ENCODE measurements at places on chromosomes 3 and 15.
A peak's percentile ranks its signal among the peaks of the same experiment; 100 is the strongest.

DNA sequence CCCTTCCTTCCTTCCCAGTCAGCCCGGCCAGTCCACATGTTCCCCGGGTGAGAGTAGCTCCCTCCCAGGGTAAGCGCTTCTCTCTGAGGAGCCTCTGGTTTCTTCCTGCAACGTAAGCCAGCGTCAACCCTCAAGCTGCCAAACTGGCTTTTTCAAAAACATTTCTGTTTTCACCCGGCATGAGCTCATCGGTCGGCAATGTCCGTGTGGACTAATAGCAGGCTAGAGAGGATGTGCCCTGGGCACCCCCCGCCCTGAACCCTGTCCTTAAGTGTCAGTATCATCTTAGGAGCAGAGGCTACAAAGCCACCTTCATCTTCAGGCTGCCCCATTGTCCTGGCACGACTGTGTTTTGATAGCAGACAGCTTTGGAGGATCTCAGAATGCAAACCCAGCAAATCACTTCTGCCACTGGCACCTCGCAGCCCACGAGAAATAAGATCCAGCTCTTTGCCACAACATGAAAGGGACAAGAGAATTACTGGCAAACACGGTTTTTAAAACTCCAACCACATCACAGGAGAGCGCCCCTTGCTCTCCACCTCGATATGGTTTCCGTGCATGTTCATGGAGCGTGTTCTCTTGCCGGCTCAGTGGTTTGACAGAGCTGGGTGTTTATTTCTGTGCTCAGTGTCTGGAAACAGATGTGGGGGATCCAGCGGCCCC is 9.9 kb downstream of the ALDH1A3 start:
- peak; percentile 73 for DNase-seq

DNA sequence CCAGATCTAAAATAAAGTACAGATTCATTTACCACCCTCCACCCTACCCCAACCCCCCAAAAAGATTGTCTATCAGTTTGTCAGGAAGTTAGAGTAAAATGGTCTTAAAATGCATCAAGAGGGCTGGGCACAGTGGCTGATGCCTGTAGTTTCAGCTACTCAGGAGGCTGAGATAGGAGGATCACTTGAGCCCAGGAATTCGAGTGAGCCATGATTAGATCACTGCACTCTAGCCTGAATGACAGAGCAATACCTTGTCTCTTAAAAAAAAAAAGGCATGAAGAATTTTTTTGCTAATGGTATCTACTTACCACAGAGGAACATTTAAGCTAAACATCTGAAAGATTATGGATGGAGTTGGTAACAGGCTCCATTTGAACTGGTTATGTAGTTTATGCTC is 71.0 kb downstream of the RBM6 start:
- no peak for DNase-seq

DNA sequence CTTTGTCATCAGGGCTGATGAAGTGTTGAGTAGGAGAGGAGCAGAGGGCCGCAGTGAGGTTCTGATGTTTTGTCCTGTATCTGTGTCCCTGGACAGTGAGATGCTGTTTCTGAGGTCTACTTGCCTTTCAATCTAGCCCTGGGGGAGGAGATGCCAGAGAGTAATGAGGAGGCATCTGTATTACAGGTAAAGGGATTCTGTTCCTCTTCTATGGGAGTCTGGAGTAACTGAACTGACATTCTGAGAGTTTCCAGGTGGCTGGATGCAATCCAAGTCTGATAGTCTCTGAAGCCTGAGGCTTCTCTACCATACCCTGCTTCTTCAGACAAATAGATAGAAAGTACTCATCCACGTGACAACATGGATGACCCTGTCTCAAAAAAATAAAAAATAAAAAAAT is 60.9 kb downstream of the IL12A start:
- DNase-seq, result no peak

DNA sequence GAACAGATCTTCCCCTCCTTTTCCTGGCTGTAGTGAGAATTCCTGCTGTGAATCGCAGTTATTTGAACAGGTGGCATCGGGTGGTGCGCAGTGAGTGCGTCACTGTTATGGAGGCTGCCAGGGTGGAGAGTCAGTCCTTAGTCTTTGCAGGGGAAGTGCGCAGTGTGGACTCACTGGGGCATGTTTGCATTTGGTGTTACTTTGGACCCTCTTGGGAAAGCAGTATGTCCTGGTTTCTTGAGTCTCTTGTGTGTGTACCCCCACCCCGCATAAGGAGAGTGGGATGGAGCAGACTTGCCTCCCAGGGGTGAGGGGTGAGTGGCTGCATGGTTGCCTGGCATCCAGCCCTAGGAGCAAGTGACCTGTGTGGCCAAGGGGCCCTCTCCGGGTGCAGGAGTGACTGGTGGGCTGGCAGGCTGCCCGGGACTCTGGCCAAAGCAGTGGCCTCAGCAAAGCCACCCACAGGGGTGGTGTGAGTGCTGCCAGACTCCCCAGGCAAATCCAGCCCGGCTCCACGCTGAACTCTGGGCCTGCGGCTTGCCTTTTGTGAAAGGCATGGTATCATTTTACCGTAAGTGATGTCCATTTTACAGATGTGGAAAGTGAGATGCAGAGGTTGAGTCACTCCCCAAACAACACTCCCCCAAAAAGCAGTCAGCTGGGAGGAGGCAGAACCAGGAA is 46.4 kb downstream of the DNASE1L3 start:
- peak; percentile 98 for DNase-seq

DNA sequence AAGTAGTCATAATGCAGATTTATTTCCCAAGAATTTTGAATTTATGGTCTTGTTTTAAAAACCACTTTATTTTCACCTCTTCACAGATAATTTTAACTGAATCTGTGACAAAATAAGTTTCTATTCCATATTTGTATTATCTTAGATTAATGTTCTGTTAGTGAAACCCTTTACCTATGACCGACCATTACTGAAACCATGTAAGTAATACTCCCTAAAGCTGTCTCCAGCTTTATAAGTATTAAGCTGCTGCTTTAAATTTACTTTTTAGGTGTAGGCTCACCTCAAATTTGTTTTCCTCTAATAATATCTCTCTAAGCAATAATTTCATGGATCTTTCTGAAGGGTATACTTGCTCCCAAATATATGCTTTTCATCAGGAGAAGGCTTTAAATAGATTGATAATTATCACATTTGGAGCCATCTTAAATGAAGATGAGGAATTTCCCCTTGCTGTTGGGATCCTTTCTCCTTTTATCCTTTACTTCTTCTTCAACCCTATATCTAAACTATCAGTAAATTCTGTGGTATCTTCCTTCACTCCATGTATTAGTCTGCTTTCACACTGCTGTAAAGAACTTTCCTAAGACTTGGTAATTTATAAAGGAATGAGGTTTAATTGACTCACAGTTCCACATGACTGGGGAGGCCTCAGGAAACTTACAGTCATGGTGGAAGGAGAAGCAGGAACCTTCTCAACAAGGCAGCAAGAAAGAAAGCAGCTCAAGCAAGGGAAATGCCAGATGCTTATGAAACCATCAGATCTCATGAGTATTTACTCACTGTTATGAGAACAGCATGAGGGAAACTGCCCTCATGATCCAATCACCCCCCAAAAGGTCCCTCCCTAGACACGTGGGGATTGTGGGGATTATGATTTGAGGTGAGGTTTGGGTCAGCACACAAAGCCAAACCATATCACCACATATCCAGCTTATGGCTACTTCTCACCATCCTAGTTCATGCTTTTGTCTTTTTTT is 92.3 kb upstream of the P2RY1 start:
- DNase-seq, result no peak

- DNase-seq, result no peak
These were observed 66.4 kb upstream of the TJP1 start for GRCh38 chr15:29888646-29889045.

- no peak for DNase-seq
These were observed 13.3 kb downstream of the ZNF592 start for GRCh38 chr15:84761607-84762131.

DNA sequence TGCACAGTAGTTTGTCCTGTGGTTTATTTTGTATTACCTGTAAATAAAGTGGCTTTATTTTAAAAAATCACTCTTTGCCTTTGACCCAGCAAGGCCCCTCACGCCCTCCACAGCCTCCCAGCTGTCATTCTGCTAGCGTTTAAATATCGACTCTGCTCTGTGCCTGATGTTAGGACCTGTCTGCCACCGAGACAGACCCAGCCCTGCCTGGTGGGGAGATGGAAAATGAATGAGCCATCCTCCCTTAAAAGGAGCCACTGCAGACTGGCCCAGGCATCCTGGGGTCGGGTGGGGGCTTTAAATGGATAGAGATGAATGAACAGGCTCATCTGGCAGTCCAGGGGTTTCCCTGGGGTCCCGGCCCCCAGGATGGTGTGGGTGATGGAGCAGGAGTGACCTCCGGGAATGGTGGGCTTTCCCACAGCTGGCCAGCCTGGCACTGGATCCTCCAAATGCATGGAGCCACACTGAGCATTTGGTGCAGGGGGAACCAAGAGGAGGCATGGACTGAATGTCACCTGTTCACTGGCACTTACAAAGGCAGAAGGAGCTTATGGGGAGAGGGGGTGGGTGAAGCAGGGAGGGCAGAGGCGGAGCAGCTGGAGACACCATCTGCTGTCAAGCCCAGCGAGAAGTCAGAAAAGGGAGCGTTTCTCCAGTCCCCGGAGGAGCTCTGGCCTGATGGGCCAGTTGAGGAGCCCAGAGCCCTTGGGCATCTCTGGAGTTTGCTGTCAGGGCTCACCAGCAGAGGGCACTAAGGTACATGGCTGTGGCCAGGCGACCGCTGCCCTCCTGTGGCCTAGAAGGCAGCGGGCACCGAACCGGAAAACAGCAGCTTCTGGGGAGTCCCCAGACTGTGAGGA is 11.9 kb downstream of the GRM2 start:
- peak; percentile 38 for DNase-seq

GRCh38 chr15:69554279-69554961 is 101.8 kb downstream of the RPLP1 start:
- no peak for DNase-seq

- DNase-seq, result no peak
These were observed 149.8 kb downstream of the ROBO2 start for GRCh38 chr3:77189684-77190083.

GRCh38 chr3:126851934-126852333 is 131.0 kb upstream of the PLXNA1 start:
- no peak for DNase-seq
